Glutamatergic neuron (in vitro differentiated cells): ENCODE measurements at places on chromosomes 11 and 22. TPM values are rescaled to one million over a fixed set of nuclear protein-coding genes. Genes with fewer than 3 reads are reported as not detected.
A peak's percentile ranks its signal among the peaks of the same experiment; 100 is the strongest.

DNA sequence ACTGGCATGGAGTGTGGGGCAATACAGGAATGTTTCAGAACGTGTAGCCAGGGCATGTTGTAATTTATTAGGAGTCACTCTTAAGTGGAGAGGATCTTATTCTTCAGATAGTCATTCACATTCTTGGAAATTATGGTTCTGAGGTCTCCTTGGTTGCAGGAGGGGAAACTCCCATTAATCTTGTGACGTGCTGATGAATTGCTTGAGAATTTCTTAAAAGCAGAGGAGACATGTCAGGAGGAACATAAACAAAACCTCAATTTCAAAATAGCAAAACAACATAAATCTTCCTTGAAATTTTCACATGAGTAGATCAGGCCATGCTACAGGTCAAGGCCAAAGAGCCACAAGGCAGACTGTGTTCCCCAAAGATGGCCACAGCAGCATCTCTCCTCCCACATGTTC is 50.4 kb downstream of the ADM start:
- no peak for DNase-seq

DNA sequence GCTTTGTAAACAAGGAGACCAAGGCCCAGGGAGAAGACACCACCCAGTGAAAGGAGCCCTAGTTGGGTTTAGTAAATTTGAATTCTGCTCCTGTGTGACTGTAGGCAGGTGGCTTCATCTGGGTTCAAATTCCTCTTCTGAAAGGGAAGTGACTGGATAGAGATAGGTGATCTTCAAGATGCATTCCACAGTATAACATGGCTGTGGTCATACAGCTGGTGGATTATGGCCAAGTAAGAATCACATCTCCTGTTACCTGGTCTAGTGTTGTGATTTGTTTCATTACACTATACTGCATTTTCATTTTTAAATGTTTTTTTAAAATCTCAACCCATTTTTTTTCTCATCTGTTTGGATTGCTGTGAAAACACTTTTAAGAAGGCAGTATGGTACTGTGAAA is 58.0 kb upstream of the PICALM start:
- no peak for DNase-seq

DNA sequence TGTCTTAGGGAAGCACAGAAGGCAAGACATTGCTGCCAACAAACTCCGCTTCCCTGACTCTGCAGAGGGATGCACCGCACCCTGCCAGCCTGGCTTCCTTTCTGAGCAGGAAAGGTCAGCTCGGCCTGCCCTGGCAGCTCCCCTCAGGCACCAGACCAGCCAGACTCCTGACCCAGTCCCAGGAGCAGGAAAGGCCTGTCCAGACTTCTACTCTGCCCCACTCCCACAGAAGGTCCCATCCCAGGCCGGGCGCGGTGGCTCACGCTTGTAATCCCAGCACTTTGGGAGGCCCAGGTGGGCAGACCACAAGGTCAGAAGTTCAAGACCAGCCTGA is 17.7 kb downstream of the ARRB1 start:
- no peak for DNase-seq

IFTAP gene
- 31.2 TPM for total RNA-seq

- DNase-seq: no peak
These were observed 205.3 kb downstream of the TBC1D22A start for GRCh38 chr22:46967445-46968358.

SVIP gene
- total RNA-seq: 255 TPM

DCHS1 gene
- 91.5 TPM for total RNA-seq

DNA sequence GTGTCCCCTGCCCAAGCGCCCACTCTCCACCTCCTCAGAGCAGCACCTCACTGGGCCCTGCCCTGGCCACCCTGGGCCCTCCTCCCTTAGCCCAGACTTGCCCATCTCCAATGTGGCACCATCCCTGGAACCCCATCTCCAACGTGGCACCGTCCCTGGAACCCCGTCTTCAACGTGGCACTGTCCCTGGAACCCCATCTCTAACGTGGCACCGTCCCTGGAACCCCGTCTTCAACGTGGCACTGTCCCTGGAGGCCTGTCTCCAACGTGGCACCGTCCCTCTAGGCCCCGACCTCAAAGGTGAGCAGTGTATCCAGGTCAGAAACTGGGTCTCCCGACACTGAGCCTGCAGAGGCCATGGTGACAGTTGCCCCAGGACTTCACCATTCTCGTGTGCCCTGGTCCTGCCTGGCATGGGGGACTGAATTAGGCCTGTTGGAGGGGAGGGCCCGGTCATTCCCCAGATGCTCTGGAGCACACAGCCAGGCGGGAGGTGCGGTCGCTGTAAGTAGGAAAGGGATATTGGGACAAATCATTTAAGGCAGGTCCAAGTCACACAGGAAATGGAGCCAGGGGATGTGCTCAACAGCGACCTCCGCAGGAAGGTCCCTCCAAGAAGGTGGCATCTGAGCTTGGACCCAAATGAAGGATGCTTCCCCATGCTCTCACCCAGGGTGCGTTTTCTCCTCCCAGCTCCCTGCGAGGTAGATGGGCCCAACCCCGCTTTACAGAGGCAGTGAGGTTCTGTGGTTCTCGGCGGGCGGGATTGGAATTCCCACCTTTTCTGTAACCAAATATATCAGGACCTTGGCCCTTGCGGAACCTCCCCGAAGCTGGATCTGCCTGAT is 2.4 kb upstream of the CTSD start:
- peak; percentile 19 for DNase-seq

GRCh38 chr11:31127290-31127689 is 242.2 kb downstream of the DCDC1 start:
- no peak for DNase-seq
